ENCODE measurements at places on chromosomes 2 and 18. TPM values are rescaled to one million over a fixed set of nuclear protein-coding genes. Genes with fewer than 3 reads are reported as not detected.

DNA sequence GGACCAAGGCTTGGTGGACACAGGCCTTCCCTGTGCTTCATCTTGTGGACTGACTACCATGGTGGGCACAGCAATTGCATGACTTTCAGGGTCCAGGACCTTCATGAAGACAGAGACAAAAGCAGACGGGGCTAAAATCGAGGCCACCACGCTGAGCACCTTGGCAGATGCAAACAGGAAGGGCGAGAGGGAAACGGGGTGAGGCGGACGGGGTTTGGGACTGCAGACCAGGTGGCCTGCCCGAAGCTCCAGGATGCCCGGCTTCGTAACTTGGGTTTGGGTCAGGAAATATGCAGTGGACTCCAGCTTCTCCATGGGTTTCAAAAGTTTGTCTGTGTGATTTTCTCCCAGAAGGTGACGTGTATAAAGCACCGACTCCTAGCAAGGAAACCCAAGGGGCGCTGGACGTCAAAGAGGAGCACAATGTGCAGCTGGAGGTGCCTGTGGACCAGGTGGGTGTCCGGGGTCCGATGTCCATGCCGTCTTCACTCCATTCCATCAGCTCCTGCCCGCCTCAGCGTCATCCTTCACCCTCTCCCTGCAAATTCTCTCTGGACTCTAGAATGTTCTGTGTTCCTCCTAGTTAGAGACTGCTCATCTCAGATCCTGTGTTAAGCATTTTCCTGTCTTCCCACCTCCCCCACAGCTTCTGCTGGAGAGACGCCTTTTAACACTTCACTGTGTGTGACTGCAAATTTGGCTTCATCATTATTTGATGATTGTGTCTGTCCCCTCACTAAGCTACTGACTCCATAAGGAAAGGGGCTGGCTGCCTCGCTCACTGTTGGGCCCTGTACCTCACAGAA, 65.8 kb downstream of the DCDC2C start:
- DNase-seq: no peak

DNA sequence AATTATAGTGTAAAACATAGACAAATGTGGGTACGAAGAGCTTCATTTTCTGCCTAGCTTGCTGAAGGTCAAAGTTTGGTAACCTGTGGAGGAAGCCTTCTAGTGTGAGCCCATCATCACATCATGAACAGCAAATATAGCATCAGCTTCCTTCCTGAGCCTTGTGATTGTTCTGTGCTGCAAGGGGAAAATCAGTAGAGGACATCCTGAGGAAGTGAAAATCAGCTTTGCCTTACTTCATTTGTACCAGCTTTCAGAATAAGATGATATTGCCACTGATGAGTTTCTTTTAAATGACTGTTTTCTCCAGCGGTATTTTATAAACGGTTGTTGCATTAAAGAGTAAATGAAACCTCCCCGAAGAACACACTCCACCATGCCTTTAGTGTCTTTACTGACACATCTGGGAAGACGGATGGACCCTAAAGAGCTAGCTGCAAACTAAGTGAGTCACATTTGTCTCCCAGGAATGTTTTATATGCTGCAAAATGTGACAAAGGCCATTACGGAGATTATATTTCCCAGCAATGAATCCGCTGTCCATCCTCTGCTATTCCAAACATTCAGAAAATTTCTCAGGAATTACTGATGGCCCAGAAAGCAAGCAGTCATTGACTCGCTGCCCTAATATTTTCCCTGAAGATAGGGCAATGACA, 1272.8 kb downstream of the SUCLG1 start:
- no peak for DNase-seq

- no peak for DNase-seq
Measured at GRCh38 chr2:168736649-168737445, 65.6 kb upstream of the NOSTRIN start.

DNA sequence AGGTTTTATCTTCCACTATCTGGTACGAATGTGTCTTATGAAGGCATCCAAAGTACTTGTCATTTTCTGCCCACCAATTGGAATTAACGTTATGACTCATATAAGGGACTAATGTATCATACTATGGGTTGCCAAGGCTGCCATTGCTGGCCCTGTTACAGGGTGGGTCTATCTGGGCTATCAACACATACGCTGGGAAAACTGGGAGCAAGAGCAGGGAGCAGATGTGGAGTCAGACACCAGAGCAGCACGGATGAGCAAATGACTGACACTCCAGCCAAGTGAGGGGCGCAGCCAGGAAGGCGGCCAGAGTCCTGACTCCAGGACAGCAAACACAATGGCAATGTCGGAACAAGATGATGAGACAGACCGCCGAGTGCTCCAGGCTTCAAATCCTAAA, 145.9 kb downstream of the COPS8 start:
- no peak for DNase-seq

DNA sequence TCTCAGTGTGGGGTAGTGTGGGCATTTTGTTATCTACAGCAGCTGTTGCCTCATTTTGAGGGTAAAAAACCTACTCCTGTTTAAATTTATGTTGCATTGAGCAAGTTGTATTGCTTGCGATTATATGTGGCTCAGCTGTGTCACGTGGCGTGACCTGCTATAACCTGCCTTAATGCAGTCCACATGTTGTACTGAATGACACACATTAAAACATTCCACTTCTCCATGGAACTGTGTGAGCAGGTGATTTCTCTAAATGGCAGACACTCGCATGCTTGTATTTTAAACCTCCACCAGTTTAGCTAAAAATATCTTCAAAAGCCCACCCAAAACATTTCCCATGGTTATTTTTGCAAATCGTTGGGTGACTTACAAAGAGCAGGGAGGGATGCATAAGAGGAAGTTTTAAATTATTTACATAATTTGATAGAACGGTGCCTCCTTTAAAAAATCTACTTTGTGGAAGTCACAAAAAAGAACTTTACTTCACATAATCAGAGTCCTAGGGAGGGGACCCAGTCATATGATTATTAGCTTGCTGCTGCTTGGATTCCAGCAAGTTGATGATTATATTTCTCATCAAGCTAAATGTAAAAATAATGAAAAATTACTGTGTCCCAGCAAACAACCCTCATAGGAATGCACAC, 163.3 kb upstream of the ZEB2 start:
- no peak for DNase-seq

DNA sequence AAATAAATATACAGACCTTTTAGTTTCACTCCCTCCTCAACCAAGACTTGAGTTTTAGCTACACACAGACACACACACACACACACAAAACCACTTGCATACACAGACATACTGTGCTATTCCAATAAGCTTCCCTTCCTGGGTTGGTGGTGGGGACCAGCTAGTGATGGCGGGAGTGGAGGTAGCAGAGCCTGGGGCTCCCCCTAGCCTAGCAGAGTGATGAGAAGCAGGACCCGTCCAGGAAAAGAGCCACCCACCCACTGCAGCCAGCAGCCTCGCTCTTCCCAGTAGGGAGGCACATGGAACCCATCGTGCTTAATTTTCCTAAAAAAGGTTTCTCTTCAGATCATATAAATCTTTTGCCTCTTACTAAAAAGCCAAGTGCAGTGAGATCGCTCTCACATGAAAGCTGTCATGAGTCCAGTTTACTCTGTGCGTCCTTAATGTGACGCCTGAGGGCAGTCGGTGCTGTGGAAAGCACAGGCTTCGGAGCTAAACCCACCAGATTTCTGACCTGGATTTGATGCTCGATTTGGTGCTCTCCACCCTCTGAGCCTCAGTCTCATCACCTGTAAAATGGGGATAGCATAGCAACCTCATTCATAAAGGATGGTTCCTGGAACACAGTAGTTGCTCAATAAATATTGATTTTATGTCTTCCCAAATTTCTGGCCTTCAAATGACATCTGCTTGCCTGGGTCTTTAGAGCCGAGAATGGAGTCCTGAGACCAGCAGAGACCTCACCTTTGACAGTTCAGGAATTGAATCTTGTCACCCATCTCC, 60.1 kb upstream of the YWHAQ start:
- DNase-seq: no peak

- no peak for DNase-seq
Measured at GRCh38 chr18:26765498-26765897, 100.0 kb downstream of the AQP4 start.

- DNase-seq: no peak
Measured at GRCh38 chr2:234292962-234293243, 204.0 kb downstream of the ARL4C start.

DNA sequence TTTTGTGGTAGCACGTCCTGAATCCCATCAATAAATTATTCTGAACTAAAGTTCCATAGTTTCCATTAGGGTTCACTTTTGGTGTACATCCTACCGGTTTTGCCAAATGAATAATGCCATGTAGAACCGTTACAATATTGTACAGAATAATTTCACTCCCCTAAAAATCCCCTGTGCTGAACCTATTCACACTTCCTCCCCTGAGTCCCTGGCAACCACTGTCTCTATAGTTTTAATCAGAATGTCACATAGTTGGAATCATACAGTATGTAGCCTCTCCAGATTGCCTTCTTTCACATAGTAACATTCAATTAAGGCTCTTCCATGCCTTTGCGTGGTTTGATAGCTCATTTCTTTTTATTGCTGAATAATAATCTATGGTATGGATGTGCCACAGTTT, 9.6 kb upstream of the CASP8 start:
- DNase-seq: no peak

DNA sequence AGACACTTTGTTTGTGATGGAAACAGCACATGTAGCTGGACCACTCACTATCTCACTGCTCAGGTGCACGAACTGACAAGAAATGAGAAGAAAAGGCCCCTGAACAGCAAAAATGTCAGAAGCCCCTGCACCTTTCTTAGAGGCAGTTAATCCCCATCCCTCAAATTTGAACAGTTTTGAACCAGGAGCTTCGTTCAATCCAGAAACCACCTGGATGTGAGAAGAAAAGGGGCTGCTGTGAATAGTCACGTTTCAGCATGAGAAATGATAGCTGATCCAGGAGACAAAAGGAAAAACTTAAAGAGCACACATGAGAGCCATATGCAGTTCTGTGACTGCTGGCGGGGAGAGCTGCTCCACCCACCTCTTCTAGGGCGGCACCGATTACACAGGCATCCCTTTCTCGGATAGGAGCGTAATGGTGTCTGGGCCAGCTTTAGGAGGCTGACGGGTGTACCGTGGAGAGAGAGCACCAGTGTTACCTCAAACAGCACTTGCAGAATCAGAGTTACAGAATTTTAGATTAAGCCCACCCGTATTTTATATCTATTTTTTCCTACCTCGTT, 117.0 kb upstream of the EML6 start:
- DNase-seq: no peak

- DNase-seq: no peak
Measured at GRCh38 chr2:1563943-1564891, 151.0 kb downstream of the TPO start.

The TNFAIP6 gene
- 0.75 TPM for total RNA-seq

The PPP3R1 gene
- total RNA-seq: 56.4 TPM

The APLF gene
- total RNA-seq: 6.9 TPM

Measured in neural crest cell (in vitro differentiated cells).